Activated gamma-delta T cell treated with Interleukin-2 at 50 U/mL for 16 hours (primary cell): ENCODE measurements at places on chromosomes 13 and 19.

- DNase-seq = no peak
Observed at GRCh38 chr13:50078895-50079654, 63.8 kb downstream of the KCNRG start.

DNA sequence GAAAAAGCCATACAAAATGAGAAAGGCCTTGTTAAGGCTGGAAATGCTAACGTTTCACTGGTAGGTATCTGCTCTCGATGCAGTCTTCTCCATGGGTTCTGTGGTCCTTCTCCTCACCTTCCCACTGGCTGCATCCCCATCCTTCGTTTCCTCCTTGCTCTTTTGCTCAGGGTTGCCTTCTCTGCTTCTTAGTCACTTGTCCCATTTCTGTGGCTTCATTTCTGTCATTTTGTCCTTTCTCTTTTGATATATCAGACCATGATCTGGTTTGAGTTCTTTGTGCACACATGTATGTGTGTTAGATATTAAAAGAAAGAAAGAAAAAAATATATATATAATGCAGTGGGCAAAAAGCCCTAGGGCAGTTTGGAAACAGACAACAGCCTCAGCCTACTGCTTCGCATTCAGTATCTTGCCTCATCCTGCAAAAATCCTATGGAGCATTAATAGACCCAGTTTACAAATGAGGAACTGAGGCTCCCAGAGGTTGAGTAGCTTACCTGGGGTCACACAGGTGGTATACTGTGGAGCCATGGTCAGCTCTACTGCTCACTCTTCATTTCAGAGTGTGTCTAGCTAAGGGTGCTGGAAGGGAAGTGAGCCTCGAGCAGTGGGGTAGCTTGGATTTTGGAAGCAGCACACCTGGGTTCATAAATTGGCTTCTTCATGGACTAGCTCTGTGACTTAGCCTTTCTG, 57.6 kb upstream of the MEDAG start:
- DNase-seq = no peak

DNA sequence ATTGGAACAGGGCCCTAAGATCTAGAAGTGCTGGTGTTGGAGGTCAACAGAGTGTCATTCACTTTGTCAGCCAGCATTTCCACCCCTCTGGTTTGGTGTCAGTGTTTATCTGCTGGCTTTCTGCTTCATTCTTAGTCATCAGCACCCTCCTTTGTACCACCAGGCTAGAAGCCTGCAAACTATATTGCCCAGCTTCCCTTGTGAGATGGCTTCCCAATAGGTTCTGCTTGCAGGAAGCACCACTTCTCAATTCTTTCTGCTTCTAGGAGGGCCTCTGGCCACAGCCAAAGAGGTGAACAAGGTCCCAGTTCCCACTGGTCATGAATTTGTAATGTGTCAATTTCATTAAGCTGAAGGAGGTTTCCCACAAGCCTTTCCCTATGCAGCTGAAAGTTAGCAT, 36.4 kb upstream of the CALM3 start:
- no peak for DNase-seq

DNA sequence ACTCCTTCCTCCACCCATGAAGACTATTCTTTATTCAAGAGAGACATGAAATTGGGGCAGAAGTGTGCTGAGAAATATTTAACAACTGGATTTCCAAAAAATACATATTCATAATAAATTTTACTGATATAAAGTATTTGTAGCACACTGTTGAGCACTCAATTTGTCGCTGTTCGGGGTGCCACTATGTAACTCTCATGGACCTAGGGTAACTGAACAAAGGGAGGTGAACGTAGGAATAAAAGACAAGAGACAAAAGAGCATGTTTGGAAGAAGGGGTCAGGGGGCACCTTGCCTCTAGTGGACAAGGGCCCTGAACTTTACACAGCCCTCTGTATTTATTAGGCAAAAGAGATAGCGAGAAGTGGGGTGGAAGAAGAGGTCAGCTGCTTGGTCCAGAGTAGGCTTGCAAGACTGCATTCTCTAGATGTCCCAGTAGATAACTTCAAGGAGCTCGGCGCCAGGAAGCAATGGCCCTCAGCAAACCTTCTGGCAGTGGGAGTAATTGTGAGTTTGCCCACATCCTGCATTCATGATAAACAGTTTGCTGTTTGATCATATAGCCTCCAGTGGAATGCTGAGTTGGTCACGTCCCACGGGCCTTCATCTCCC, 4.5 kb upstream of the ZNF175 start:
- no peak for DNase-seq

GRCh38 chr13:27997904-27998522, 9.5 kb upstream of the URAD start:
- DNase-seq = no peak

GRCh38 chr19:46574533-46574932, 26.6 kb upstream of the CALM3 start:
- no peak for DNase-seq

- DNase-seq = no peak
Observed at GRCh38 chr19:12720296-12720695, 3.4 kb downstream of the TNPO2 start.

GRCh38 chr13:50592412-50593155, 250.9 kb downstream of the DLEU7 start:
- no peak for DNase-seq

GRCh38 chr19:37907735-37908455, 887 bp downstream of the SIPA1L3 start:
- no peak for DNase-seq

DNA sequence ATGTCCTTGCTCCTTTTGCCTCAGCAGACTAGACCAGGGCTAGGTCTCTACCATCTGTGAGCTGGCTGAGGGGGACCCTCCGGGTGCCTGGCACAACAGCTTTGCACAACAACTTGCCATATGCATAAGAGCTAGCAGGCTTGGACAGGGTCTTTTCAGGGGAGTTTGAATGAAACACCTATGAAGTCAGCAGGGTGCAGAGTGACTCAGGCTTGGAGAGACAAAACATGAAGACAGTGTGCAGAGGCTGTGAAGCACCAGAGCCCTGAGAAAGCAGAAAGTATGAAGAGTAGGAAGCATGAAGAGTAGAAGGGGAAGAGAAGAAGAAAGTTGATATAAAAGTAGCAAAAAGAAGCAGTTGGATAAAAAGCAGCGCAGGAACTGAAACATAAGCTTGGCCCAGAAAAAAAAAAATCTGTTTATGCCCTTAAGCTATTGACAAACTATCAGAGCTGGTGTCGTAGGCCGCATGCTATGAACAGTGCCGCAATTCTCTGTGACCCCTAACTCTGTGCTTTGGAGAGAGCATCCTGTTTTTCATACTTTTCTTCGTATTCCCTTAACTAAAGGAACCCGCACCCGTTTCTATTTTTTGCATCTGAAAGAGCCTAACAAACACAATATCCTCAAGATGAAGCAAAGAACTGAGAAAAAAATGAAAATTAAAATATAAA, 52.7 kb upstream of the FAM216B start:
- DNase-seq = no peak

GRCh38 chr19:19502808-19503602, 12.3 kb downstream of the TSSK6 start:
- no peak for DNase-seq

DNA sequence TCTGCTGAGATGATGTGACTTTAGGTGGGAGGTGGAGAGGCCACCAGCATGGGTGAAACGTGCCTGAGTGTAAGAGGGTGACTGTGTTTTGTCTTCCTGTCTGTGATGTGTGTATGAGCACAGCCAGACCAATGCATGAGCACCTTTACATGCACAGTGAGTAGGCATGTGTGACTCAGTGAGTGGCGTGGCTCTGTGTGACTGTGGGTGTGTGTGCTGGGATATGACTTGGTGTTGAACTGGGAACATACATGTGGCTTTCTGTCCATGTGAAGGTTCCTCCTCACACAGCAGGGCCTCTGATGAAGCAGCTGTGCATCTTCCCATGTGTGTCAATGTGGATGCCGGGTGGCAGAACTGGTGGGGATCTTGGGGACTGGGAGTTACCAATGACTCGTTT, 19.9 kb upstream of the LGALS13 start:
- DNase-seq = no peak

DNA sequence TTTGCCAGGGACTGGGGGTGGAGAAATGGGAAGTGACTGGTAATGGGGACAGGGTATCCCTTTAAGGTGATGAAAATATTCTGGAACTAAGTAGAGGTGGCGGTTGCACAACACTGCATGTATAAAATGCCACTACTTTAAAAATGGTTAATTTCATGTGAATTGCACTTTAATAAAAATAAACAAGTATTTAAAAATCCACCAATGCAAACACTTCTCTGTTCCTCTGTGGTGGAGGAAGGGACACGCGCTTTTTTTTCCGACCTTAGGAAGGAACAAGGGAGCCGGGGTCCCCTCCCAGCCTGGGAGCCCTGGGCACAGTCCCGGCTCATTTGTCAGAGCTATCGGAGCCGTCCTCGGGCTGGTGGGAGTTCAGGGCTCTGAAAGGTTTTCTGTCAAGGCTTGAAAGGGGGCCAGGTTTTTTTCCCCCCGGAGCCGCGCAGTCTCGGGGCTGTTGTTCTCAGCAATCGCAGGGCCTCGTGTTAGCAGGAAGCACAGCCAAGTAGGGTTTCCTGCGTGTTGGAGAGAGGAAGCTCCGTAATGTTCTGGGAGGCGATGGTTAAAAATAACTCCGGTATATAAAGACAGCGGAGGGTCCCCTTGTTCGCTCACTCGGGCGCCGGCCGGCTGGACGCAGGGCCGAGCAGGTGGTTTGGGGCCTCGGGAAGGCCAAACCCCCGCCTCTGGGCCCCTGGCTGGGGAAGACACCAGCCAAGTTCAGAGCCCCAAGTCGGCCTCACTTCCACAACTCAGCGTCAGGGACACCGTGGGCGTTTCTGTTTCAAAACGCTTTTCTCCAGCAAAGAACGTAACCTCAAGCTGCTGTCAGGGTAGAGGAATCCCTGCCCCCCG, 41.2 kb upstream of the KLF2 start:
- DNase-seq = peak; percentile 16

- DNase-seq = no peak
Observed at GRCh38 chr13:82688400-82688994, 1193.8 kb downstream of the SLITRK1 start.

DNA sequence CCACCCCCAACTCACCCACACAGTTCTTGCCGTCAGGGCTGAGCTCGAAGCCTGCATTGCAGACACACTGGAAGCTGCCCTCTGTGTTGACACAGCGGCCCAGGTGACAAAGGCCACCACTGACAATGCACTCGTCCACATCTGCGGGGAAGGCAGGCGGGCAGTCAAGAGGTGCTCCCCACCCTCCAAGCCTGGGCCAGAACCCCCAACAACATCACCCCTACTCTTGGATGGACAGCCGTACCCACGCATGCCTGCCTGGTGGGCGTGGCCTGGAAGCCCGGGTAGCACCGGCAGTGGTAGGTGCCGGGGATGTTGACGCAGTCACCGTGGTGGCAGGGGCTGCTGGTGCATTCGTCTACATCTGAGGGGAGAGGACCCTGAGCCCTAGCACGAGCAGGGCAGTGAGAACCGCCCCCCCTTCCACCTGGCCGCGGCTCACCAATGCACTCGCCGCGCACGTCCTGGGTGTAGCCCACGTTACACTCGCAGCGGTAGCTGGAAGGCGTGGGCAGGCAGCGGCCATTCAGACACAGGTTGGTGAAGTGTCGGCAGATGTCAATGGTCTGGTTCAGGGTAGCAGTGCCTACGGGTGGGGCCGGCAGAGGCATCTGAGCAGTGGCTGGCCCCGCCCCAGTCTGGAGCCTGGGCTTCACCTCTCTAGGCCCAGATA, 13.3 kb downstream of the FBN3 start:
- DNase-seq = no peak
